ENCODE measurements at places on chromosomes 7 and 10. TPM values are rescaled to one million over a fixed set of nuclear protein-coding genes. Genes with fewer than 3 reads are reported as not detected.

The SLC18A3 gene
- not detected for total RNA-seq

DNA sequence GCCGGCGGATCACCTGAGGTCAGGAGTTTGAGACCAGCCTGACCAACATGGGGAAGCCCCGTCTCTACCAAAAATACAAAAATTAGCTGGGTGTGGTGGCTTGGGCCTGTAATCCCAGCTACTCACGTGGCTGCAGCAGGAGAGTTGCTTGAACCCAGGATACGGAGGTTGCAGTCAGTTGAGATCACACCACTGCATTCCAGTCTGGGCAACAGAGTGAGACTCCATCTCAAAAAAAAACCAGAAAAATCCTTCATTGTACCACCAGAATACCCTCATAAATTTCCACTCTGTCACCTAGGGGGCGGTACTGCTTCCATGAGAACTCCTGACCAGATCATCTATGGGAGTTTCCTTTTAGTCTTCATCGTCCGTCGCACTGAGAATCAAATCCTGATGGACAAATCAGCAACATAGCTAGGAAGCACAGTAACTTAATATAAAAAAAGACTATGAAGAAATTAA lies 225.8 kb upstream of the KLF14 start:
- no peaks in the 10 kb centered on the region for H3K27me3 ChIP-seq
- no peak for DNase-seq
- H3K4me3 ChIP-seq = no peak overlapping the region
- H3K27ac ChIP-seq = peak overlapping the region; percentile 36

- no peaks in the 10 kb centered on the region for H3K4me1 ChIP-seq
- no peak overlapping the region for H3K4me3 ChIP-seq
- no peak overlapping the region for H3K27ac ChIP-seq
- H3K27me3 ChIP-seq = no peaks in the 10 kb centered on the region
- no peaks in the 10 kb centered on the region for H3K36me3 ChIP-seq
Observed at GRCh38 chr10:69558559-69558958, 14.7 kb downstream of the NEUROG3 start.

- H3K4me3 ChIP-seq = no peak overlapping the region
- no peaks in the 10 kb centered on the region for H3K36me3 ChIP-seq
Observed at GRCh38 chr10:30557884-30558283, 71.7 kb downstream of the LYZL2 start.
